ENCODE measurements at places on chromosomes 11 and 22.

DNA sequence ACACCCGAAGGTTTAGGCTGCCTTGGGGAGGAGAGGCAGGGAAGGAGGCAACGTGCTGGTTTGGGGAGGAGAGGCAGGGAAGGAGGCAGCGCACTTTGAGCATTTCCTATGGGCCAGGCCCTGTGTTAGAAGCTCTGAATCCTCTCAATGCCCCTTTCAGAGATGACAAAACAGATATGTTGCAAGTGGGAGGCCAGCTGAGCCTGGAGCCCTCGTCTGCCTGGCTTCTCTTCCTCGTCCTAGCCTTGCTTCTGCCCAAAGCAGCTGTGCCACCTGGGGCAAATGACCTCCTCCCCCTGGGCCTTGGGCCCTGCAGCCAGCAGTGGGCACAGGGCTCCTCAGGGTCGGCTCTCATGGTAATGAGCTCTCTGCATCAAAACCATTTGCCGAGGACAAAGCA is 15.3 kb upstream of the LRRC32 start:
- no peak for DNase-seq

GRCh38 chr22:20951151-20951931 is 15.7 kb upstream of the AIFM3 start:
- DNase-seq = no peak

DNA sequence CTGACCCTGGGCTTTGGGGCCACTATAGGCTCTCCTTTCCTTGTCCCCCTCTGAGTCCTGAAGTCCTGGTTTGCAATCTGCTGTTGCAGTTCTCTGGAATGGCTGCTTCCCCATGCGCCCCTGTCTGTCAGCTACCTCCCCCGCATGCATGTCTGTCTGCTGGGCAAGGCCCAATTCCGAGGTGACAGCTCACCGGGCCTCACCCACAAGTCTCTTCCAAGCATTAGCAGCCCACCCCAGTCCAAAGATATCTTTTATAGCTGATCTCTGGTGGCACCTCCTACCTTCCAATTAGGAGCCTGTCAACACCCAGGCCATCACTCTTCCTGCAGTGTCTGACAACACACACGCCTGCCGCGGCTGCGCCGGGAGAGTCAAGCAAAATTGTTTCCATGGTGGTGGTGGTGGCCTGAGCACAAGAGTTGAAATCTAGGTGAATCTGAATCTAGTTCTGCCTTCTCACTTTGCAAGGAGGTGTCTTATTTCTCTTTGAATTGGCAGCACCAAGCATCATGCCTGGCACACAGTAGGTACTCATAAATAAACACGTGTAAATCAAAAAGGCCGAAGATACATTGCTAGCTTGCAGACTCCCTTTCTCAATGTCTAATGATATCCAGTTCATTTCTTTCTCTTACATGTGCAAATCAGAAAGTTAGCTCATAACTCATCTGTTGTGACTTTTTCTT is 1.2 kb upstream of the LMO2 start:
- no peak for DNase-seq

DNA sequence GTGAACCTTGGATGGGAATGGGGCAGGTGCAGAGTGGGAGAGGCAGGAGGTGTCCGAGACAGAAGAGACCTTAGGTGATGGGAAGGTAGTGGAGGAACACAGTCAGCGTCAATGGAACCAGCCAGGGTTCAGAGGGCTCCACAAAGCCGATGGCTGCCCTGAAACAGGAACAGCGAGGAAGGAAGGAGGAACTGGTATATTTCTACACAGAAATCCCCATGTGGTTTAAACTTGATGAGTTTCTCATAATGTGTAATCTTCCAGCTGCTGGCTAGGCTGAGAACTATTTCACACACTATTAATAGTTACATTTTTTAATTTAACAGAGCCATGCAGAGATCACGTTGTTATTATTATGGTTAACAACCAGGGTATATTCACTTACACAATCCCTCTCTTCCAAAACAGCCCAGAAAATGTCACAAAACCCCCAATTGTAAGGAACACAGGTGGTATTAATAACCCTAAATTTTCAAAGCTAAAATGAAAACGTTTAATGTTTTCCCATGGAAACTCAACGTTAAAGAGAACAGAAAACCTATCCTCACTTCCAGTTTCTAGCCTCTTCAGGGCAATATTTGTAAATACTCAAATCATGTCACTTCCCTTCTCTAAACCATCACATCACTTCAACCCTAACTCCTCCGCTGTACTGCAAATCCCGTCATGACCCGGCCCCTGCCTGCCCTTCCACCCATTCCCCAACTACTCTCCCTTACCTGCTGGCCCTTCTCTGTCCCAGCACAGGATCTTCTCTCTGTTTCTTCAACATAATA is 74.5 kb upstream of the ARFGAP3 start:
- no peak for DNase-seq

GRCh38 chr11:92763336-92763735 is 206.1 kb upstream of the MTNR1B start:
- no peak for DNase-seq

DNA sequence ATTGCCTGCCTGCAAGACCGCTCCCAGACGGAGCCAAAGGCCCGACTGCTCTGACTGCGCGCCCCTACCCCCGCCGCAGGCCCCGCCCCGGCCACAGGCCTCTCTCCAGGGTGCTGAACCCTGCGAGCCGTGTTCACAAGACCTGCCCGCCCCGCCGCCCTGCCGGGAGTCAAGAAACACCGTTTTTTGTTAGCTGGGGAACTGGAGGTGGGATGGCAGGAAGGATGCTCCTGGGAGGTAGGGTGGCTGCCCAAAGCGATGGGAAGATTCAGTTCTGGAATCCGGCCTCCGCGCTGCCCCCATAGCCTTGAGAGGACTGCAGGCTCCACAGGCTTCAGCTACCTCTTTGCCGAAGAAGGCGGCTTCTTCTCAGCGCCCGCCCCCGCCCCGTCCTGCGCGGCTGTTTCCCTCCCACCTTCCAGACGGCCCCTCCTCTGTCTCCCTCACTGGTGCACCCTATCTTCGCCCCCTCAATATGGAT is 2.7 kb upstream of the PDE2A start:
- DNase-seq = peak; percentile 32

DNA sequence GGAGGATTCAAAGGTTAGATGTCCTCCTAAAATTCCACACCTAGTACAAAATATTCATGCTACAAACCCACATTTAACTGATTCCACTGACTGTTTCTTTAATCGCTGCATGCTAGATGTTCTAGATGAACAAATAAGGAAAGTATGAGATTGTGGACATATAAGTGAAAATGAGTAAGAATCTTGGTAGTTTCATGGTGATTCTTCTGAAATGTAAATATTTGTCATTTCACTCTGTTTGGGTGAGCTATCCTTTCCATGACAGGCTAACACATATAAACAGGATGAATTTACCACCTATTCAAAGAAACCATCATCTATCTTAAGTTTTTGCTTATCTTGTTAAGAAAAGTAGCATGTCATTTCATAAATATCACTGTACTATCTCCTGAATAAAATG is 14.8 kb downstream of the OR5B3 start:
- no peak for DNase-seq

DNA sequence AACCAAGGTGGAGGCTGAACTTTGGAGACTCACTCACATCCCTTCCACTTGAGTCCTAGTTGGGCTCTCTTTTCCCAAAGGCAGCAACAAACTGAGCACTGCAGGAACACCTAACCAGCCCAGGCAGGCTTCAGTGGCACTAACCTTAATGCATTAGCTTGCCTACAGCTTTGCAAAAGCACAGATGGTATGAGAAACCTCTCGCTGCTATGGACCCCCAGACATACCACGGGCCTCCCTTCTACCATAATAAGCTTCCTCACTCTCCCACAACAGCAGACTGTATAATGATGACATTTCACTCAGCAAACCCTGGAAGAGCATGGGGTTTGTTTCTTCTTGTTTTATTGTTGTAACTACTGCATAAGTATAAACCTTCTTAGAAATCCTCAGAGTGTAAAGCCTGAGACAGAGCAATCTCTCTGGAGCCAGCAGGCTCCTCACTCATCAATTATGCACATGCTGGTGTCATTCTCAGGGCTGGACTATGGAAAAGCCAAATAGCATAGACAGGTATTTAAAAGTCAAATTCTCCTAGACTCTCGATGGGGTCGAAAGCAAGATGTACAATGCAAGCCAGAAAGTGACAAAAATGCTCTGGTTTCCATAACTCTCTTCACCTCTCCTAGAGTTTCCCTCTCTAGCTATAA is 167.6 kb downstream of the NXPE2 start:
- DNase-seq = no peak

- DNase-seq = no peak
Observed at GRCh38 chr22:34783436-34783835, 282.5 kb upstream of the ISX start.

- DNase-seq = no peak
Observed at GRCh38 chr11:68525930-68526329, 65.4 kb downstream of the PPP6R3 start.

DNA sequence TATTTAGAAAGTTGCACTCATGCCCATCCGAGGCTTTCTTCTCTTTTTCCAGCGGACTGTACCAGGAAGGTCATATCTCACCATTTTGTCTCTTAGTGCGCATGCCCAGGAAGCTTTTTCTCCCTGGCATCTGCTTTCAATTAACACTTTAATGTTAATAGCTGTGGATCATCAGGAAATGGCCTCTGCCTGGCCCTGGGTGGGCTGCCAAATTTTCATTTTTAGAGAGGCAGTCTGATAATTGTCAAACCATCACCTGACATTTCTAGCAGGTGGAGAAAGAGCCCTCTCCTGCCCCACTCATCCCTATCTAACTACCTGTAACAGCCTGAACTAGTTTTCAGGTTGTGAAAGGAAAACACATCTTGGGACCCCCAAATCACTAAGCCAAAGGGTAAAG is 257.4 kb upstream of the LRRC4C start:
- no peak for DNase-seq

DNA sequence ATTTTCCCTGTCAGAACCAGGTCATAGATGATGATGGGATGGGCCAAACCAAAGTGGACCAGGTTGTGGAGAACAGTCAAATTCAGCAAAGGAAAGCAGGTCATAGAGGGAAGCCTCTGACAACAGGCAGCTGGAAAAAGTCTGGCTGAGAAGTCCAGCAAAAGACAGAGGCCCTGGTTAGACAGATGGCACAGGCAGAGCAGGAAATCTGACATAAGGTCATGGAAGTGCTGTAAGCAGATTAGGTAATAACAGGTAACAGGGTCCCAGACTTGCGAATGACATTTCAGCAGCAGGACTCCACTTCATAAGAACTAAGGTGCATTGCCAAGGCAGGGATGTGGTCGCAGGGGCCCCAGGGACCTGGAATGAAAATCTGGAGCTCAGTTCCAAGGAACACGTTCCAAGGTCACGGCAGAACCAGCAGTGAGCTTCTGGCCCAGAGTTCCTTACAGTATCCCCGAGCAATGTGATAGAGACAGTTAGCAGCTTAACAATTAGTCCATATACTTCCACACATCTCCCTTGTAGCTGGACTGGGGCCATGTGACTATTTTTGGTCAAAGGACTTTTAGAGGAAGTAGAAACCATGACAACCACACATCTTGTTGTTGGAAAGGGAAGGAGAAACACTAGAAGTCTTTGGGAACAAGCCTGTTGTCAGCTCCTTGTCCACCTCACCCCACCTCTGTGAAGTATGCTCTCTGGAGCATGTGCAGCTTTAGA is 75.4 kb downstream of the ME3 start:
- no peak for DNase-seq

DNA sequence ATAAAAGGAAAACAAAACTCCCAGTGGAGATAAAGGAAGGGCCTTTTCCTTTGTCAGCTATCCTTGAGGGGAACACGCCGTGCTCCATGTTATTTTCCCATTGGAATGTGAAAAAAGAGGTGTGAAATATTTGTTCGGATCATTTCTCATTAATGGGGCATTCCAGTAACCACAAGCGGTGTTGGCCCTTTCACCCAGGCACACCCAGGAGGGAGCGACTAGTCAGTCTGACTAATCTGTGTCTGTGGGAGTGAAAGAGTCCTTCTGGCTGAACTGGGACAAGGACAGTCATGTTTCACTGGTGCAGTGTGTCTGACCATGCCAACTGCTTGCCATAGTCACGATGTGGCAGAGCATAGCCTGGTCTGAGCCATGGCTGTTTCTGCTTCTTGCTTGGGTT is 13.0 kb upstream of the MYEOV start:
- no peak for DNase-seq
